ENCODE measurements at places on chromosomes 1 and 21.

- DNase-seq: no peak
Measured at GRCh38 chr1:167446966-167447365, 71.4 kb downstream of the CD247 start.

- DNase-seq: no peak
Measured at GRCh38 chr21:27677546-27677945, 710.7 kb upstream of the ADAMTS5 start.

GRCh38 chr1:6745073-6745472, 40.2 kb upstream of the CAMTA1 start:
- DNase-seq: no peak

- DNase-seq: no peak
Measured at GRCh38 chr1:210743038-210743437, 390.9 kb downstream of the KCNH1 start.

DNA sequence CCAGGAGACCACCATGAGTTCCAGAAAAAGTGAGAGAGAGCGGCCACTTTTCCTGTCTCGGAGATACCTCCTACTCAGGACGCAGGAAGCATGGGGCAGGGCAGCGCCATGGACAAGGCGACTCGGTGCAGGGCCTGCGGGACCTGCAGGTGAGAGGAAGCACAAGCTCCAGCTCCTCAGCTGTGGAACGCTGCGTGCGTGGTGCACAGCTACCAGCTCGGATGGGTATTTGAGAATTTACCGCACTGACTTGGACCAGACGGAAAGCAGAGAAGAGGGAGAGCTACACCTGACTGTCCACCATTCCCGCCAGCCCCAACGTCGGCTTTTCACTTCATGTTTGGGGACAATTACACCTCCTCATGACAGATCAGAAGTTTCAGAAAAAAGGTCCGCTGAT, 8.2 kb upstream of the CDK11A start:
- no peak for DNase-seq

- no peak for DNase-seq
Measured at GRCh38 chr1:216758161-216758560, 34.9 kb upstream of the ESRRG start.

- DNase-seq: no peak
Measured at GRCh38 chr1:93489756-93490155, 41.8 kb downstream of the FNBP1L start.

DNA sequence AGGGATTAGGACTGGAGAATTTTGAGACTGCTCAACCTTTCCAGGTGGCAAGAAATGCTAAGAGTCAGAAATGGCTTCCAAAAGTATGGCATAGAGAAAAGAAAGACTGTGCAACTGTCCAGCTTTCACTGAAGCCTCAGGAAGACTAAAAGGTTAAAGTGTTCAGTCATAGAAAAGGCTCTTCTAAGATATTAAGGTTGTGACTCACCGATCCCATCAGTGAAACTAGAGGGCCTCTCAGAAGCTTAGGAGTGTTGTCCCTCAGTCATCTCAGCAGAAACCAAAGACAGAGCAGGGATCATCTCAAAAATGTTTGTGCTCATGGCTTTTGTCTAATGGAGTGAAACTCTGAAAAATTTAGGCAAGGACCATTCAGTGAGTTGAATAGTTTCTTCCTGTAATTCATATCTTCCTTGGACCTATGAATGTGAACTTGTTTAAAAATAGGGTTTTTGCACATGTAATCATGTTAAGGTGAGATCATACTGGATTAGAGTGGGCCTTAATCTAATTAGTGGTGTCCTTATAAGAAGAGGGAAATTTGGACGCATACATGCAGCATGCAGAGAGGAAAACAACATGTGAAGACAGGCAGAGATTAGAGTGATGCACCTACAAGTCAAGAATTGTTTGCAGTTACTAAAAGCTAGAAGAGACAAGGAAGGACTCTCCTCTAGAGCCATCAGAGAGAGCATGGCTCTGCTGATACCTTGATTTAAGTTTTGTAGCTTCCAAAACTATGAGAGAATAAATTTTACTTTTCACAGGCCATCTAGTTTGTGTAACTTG, 71.3 kb downstream of the RPE65 start:
- no peak for DNase-seq

DNA sequence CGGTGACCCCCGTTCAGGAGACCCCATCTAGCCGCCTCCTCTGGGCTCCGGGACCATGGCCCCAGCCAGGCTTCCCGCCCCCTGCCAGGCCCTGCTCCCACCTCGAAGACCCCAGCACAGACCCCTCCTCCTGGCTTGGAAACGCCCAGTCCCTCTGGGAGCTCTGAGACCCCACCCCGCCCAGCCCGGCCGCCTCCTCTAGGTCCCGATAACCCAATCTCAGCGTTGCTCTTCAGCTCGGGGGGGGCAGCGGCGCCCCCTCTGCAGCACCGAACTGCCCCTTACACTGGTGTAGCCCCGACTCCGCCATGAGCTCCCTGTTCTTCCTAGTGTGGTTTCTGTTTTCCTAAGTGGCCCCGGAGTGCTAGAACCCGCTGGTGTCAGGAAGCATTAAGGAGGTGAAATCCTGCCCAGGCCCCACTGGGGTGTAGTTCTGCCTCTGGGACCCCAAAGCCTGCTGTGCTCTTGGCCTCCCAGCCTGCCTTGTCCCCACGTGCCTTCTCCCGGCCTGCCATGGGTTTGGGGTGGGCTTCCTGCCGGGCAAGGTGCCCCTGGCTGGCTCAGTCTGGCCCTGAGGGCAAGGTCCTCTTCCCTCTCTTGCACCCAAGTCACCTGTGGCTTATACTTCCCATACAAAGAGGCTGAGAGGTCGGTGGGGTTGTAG, 10.7 kb upstream of the MMEL1 start:
- DNase-seq: no peak

All from stimulated activated CD4-positive, alpha-beta T cell treated with anti-CD3 and anti-CD28 coated beads, Interleukin-15, amount 100 ng/mL, for 1 hour (primary cell).